OCI-M1 (cell line): ENCODE measurements at places on chromosomes 16 and 17.

DNA sequence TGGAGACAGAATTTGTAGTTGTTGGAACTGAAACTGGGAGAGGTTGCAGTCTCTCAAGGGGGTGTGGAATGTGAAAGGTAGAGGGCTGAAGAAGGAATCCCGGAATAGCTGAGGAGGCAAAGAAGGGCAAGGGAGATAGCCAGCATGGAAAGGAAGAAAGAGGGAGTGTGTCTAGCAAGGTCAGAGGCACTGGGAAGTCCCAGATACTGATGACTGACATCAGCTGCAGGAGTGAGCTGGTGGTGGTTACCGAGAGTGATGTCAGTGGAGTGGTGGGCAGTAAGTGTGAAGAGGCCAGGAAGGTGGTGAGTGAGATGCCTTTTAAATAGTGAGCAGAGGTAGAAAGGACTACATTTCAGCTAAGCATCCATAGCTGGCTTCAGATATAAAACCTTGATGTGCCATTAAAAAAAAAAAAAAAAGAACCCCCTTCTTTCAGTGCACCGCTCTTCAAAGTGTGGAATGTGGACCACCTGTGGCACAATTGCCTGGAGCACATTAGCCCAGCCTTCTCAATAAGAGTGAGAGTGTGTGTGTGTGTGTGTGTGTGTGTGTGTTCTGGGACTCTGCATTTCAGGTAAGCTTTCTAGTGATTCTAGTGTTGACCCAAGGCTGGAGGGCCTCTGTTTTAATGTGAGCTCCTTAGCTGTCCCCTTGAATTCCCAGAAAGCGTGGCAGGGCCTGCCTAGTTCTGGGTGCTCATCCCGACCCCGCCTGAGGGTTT, 8.5 kb downstream of the PRMT7 start:
- DNase-seq: no peak

- DNase-seq: peak; percentile 95
Measured at GRCh38 chr17:69047368-69048263, 13.1 kb downstream of the ABCA9 start.

GRCh38 chr17:56978441-56979090, 635 bp downstream of the SCPEP1 start:
- DNase-seq: peak; percentile 72

DNA sequence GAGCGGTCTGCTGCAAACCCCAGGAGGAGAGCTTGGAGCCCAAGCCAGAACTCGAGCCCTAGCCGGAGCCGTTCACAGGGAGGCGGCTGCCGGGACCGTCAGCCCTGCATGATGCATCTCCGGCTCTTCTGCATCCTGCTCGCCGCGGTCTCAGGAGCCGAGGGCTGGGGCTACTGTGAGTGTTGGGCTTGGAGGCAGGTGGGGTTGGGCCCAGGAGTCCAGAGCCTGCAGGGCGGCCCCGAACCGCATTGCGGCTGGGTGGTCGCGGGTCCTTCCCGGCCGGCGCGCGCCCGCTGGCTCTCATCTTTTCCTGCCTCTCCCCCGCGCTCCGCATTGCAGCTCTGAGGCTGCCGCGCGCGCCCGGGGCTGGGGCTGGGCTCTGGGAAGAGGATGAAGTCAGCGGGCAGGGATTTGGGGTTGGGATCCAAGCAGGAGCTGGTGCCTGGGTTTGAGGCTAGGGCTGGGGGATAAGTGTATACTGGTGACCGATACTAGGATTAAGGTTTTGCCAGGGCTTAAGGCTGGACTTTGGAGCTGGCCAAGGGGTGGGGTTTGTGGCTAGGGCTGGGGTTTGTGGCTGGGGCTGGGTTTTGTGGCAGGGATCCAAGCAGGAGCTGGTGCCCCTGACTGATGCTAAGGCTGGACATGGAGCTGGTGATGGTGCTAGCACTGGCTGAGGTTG, 532 bp downstream of the CNTNAP1 start:
- peak; percentile 74 for DNase-seq

DNA sequence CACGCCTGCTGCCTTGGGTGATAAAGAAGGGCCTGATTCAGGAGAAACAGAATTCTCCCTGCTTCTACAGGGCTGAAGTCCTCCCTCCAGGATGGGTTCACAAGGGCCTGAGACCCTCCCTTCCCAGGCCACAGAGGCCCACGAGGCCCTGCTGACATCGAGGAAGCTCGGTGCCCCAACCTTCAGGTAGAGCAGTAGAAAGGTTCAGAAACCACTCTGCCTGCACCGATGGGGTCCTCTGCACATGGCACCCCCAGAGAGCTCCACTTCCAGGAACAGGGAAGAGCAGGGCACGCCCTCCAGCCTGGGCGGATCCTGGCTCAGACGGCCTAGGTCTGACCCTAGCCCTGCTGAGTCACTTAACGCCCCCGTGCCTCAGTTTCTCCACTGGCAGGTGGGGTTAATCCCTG, 773 bp downstream of the CENPX start:
- DNase-seq: no peak

DNA sequence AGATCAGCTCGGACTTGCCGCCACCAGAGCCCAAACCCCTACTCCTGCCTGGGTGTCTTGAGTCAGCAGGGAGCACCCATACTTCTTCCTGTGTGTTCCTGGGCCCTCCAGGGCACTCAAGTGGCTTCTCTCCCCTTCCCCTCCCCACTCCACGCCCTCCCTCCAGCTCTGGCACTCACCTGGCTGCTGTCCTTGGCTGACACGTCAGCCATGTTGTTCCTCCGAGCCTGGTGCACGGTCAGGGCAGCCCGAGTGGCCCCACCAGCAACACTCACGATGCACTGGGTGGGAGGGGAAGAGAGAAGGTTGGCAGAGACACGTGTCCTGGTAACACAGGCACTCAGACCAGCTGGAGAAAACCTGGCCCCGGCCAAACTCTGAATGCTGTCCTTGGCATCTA, 11.5 kb downstream of the RUSF1 start:
- DNase-seq: no peak

DNA sequence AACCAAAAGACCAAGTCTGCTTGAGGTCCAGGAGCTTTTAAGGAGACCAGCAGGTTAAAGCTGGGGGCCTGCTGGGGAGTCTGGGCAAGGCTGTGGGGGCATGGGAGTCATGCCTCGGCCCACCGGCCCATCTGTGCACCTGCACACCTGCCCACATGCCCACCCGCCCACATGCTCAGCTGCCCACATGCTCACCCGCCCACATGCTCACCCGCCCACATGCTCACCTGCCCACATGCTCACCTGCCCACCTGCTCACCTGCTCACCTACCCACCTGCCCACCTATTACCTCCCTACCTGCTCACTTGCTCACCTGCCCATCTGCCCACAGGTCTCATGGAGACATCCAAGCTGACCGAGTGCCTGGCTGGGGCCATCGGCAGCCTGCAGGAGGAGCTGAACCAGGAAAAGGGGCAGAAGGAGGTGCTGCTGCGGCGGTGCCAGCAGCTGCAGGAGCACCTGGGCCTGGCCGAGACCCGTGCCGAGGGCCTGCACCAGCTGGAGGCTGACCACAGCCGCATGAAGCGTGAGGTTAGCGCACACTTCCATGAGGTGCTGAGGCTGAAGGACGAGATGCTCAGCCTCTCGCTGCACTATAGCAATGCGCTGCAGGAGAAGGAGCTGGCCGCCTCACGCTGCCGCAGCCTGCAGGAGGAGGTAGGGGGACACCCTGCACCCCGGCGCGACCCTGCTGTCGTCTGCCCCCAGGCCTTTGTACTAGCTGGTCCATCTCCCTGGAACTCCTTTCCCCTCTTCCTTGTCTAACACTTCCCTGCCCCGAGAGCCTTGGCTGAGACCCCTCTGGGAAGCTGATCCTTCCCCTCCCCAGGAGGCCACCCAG, 14.0 kb downstream of the CARD14 start:
- no peak for DNase-seq

GRCh38 chr17:39045948-39046679, 78.9 kb upstream of the FBXO47 start:
- no peak for DNase-seq

DNA sequence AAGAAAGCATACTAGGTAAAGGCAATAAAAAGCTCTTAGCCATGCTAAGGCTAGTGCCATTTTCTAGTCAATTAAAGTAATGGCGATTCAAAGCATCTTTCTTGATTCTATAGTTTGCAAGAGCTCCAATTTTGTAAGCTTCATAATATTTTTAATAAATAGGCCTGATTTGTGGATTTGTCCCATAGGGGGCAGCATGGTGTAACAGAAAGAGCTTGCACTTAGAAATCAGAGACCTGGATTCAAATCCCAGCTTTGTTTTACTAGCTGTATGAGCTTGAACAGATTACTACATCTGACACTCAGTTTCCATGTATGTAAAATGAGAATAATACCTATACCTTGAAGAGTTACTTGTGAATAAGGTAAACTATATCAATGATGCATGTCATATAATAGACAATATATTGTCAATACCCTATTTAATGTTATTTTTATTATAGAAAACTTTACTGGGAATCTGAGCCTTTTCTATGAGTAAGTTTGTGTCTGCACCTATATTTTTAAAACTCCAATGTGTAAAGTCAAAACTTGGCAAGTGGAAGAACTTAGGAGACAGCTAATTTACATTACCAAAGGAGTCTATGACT, 93.6 kb upstream of the NOG start:
- peak; percentile 56 for DNase-seq

DNA sequence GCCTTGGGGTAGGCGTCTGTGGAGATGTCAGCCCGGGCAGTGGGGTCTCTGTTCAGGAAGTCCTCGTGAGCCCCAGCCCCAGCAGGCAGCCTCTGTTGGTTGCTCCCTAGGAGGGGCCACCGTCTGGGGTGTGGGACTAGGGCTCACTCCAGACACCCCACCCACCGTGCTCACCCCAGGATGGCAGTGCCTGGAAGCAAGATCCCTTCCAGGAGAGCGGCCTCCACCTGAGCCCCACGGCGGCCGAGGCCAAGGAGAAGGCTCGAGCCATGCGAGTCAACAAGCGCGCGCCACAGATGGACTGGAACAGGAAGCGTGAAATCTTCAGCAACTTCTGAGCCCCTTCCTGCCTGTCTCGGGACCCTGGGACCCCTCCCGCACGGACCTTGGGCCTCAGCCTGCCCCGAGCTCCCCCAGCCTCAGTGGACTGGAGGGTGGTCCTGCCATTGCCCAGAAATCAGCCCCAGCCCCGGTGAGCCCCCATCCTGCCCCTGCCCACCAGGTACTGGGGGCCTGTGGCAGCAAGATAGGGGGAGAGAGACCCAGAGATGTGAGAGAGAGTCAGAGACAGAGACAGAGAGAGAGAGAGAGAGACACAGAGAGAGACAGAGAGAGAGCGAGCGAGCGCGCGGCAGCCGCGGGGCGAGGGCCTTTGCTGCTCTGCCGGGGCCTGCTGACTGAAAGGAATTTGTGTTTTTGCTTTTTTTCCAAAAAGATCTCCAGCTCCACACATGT, 9.8 kb downstream of the NTHL1 start:
- no peak for DNase-seq

GRCh38 chr16:5377280-5377898, 279.8 kb upstream of the EEF2KMT start:
- DNase-seq: no peak

DNA sequence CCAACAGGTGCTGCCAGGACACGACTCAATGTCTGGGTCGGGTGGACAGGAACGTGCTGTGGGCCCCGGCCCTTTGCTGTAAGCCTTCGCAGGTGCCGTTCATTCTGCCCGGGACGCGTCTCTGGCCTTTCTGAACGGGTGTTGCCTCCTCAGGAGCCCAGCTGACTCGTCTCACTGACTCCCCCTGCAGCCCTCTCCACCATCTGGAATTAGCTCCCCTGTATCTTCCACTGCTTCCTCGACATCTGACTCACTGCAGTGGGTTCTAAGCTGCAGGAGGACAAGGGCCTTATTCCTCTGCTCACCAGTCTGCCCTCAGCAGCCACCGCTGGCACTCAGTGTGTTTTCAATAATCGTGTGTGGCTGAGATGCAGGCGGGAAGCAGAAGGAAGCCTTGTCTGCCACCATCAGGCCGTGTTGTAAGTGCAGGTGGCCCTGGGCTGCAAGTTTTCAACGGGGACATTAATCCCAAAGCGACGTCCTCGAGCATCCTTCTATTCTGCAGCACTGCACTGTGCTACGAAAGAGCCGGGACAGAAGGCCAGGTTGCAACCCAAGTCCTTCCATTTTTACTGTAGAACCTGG, 256.2 kb downstream of the FOXL1 start:
- DNase-seq: no peak

DNA sequence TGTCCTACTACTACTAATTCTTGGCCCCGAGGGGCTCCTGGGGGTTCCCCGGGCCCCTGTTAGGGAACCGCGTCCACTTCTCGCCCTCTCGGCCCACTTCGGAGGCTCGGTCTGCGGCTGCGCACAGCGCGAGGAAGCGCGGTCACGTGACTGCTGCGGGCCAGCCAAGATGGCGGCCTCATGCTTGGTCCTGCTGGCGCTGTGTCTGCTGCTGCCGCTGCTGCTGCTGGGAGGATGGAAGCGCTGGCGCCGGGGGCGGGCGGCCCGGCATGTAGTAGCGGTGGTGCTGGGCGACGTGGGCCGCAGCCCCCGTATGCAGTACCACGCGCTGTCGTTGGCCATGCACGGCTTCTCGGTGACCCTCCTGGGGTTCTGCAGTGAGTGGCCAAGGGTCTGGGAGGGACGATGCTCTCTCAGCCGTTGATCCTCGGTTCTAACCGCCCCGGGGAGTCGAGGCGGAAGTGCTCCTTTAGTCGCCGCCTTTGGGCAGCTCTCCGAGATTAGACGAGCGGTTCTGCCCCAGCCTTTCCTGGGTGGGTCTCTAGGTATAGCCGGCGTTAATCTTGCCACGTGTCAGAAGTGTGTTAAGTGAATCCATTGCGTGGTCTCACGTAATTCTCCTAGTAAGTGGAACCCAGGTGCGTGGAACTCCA, at the start of gene ALG1:
ALG1 (plus strand) TSS at position 163 of the 653 bp plus-strand sequence; CDS start at position 170, 7 bp downstream.
- DNase-seq: peak; percentile 94

GRCh38 chr16:67844497-67844896, 2.2 kb upstream of the NUTF2 start:
- no peak for DNase-seq

GRCh38 chr17:9206741-9207332, 185.5 kb downstream of the NTN1 start:
- DNase-seq: no peak

- DNase-seq: peak; percentile 14
Measured at GRCh38 chr17:81412490-81413093, 17.3 kb downstream of the BAHCC1 start.

DNA sequence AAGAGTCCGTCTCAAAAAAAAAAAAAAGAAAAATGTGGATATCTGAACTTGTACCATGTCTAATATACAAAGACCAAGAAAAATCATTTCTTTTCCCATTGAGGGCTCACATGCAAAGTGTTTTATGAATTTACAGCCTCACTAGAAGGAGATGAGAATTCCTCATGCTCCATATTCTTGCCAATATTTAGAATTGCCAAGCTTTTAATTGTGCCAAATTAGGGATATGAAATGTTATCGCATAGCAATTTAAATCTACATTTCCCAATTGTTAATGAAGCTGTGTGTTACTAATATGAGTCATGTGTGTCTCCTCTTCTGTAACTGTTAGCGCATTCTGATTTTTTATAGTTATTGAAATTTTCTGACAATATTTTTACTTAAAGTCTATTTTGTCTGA, 63.0 kb upstream of the CRYM start:
- DNase-seq: no peak
